Prostate gland (tissue), 2 donors: ENCODE measurements at places on chromosomes 4 and X. TPM values are rescaled to one million over a fixed set of nuclear protein-coding genes. Genes with fewer than 3 reads are reported as not detected.
A peak's percentile ranks its signal among the peaks of the same experiment; 100 is the strongest.

- no peak for DNase-seq
Measured at GRCh38 chrX:29662759-29663503, 552.4 kb upstream of the MAGEB2 start.

GRCh38 chrX:136684120-136684519 lies 36.2 kb downstream of the CD40LG start:
- no peak for DNase-seq

DNA sequence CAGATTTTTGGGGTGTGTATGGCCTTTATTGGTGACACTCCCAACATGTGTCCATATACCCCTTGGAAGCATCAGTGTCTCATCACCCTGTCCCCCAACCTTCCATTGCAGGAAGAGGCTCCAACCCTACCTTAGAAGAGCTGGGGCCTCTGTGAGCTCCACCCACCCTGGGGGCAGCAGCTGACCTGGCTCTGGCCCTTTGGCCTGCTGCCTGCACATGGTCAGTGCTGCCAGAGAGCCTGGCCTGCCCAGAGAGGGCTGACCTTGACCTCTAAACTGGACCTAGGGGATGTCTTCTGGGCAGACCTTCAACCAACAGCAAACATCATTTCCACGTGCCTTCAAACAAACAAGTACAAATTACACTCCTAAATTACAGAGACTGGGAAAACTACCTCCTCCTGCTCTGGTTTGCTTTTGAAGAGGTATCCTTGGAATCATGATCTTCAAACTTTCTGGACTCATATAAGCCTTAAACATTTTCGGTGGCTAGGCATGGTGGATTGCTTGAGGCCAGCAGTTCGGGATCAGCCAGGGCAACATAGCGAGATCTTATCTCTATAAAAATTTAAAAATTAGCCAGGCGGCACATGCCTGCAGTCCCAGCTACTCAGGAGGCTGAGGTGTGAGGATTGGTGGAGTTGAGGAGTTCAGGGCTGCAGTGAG lies 27.3 kb upstream of the KIAA0232 start:
- no peak for DNase-seq

DNA sequence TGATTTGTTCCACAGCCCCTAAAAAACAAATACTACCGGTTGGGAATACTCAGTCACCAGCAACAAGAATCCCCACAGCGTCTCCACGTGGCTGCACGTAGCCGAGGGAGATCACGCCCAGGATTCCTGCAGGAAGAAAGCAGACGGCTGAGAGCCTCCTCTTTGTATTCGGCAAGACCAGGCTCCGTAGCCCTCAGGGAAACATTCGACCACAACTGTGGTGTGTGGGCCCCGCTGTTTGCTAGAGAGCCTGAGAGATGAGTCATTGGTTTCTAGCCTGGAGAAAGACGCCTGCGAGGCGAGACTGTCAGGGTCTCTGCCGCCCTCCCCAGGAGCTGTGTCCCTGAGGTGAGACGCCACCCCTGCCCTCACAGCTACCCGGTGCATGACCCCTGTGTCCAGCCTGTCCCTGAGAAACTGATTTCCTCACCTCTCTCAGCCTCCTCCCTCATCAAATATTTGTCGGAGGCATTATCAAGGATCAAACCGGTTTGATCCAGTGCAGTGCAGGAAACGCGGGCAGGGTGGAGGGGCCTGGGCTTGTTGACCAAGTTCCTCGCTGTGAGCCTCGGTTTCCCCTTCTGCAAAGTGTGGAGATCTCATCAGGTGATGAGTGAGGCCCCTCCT lies 4.7 kb upstream of the S100P start:
- peak; percentile 34 for DNase-seq

Gene MGST2
- total RNA-seq, result 101 TPM

DNA sequence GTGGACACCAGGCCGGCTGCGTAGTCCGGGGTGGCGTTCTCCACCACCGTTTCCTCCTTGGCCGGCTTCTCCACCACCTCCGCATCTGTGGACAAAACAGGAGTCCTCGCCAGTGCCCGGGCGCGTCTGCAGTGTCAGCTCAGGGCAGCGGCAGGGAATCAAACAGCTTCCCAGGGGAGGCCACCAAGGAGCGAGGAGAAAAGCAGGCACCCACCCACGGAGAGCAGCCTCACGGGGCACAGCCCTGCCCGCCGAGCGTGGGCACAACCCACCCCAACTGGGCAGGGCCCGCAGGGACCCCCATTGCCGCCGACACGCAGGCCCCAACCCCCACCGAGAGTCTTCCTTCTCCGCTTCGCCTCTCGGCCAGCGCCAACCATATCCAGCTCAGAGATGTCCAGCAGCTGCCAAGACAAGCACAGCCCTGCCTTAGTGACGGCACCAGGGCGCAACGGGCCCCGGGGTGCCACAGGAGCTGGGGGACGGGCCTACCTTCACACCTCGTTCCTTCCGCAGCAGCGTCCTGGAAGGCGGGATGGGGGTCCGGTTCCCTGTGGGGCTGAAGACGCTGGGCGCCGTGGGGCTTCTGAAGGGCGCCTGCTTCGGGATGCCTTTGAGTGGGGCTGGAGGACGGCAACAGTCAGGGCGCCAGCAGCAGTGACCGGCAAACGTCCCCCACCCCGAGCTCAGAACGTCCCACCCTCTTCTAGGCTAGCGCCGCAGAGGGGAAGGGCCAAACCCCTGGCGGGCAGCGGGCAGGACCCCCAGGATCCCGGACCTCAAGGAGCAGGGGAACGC lies 22.8 kb downstream of the NELFA start:
- DNase-seq, result no peak

Gene KDR
- 23.5 TPM for total RNA-seq

DNA sequence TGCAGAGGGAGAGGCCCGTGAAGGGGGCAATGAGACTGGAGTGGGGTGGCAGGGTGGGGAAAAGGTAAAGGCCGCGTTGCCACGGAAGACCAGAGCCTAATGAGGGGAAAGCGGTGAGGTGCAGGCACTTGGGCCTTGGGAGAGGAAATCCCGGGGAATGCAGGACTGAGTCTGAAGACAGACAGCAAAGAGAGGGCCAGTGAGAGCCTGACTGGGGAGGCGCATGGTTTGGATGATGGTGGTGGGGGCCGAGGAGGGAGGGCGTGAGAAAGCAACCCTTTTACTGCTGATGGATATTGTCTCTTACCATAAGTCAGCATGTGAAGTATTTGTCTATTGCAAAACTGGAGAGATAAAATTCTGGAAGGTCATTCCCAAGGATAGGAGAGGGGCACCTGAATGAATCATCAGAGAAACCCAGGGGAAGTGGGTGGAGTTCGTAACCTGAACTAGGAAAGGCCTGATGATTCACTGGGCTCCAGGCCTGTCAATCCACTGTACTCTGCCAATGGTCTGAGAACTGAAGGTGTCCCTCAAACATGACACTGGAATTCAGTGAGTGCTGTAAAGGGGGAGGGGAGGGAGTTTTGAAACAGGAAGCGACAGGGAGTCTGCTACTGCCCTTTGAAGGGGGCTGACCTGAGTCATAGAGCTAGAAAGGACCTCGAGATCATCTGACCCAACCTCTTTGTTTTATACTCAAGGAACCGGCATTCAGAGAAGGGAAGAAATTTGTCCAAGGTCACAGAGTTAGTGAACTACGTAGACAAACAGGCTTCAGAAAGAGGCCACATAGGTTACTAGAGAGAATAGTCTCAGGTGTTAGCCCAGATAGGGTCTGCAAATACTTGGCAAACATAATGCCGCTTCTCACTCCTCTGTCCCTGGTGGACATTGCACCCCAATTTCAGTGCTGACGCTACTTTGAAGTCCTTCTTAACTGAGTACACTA lies 52.2 kb downstream of the NALF2 start:
- no peak for DNase-seq

GRCh38 chr4:170697045-170697444 lies 607.3 kb upstream of the AADAT start:
- no peak for DNase-seq

- DNase-seq, result no peak
Measured at GRCh38 chrX:68079961-68080360, 353.3 kb downstream of the OPHN1 start.

DNA sequence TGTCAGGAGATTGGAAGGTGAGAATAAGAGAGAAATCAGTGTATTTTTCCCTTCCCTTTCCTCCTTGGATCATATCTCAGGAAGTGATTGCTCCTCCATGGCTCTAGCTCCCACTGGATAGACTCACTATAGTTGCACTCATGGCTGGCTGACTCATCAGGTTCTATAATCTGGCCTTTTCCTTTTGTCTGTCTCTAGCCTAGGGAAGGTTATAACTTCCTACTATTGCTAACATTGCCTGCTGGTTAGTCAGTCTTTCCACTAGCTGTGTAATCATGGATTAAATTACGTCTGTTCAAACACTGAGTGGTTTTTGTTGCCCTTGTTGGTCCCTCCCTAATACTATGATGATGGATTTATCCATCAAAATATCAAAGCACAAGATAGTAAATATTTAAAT lies 195.5 kb upstream of the VEGFC start:
- no peak for DNase-seq

Gene MAGEB1
- not detected for total RNA-seq

Gene LRIT3
- total RNA-seq, result 0.27 TPM

DNA sequence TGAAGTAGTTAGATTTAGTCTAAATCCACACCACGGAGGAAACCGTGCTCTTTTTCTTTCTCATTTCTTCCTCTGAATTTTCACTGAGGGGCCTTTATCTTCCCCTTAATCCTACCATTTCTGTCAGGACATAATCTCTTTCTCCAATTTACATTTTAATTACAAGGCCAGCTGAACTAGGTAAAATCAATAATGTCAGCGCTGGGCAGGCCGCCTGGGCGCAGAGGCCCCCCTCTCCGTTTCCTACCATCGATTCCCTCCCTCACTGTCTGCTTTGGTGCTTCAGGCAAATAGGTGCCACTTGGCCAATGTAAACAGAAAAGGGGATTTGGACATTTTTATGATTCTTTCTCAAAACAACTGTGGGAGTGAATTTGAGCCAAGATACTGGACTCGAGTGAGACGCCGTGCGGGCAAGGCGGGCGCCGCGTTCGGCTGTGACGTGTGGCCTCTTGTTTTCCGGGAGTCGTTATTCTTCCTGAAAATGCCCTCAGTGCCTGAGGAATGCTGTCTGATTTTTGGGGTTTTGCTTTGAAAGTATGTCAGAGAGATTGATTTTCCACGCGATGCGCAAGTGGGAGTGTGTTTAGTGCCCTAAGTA lies 22.6 kb downstream of the UVSSA start:
- no peak for DNase-seq
